ENCODE measurements at places on chromosomes 1 and 21.
A peak's percentile ranks its signal among the peaks of the same experiment; 100 is the strongest.

DNA sequence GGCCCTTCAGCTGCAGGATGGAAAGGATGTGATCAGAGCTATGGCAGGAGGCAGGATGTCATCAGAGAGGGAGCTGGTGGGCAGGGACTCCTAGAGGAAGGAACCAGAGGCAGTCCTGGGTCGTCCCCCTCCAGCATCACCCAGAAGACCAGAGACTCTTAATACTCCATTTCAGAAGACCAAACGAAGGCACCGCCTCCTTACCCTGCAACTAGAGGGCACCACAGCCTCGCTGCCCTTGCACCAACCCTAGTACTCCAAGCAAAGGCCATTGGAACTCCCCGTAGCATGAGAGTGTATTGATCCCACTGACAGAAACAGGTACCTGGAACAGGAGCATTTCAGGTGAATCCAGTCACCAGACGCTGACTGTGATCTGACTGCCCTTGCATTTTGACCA, 598.1 kb downstream of the NPHP4 start:
- ATAC-seq = no peak

DNA sequence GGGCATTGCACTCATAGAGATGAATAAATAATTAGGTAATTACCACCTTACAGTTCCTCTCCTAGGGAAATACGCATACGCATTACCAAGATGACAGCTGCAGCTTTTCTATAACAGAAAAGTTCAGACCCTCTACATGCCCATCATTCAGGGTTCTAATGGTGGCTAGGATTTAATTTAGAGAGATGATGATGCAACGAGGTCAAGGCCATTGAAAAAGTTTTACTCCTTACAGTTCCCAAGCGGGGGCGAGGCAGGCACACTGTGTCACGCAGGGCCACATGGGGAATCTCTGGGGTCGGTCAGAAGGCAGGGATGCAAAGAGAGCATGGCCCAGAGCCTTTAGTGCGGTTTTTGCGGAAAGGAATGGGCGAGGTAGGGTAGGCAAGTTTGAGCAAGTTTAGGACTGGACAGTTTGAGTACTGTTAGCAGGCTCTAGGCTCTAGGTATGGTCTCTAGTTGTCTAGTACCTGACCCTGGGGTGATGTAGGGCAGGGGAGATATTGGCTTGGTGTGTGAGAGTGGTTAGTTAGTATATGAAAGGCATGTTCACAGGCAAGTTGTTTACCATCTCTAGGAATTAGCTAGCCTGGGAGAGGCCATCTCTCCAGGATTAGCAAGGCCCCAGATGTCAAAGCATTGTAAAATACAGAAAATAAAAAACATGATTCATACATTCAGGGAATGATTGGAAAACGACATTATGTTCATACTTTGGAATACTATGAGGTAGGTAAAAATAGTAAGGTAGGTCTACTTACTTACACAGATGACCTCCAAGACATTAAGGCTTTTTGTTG, 29.6 kb upstream of the ID3 start:
- no peak for ATAC-seq

GRCh38 chr1:245310571-245311531, 156.1 kb downstream of the KIF26B start:
- ATAC-seq = no peak

DNA sequence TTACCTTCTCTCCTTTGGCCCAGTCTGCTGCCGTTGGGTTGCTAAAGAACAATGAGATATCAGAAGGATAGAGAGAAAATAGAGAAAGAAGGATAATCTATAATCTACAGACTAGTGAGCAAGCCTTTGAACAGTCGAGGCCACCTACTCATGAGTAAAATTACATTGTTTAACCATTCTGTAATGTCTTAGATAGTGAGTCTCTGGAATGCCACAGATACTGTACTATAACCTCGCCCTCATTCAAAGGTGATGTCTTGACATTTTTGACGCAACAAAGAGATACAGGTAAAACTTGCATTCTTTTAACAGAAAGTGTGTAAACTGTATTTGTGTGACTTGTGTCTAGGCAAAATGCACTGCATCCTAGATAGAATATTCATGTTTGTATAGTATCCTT, 77.9 kb downstream of the LAMC1 start:
- no peak for ATAC-seq

DNA sequence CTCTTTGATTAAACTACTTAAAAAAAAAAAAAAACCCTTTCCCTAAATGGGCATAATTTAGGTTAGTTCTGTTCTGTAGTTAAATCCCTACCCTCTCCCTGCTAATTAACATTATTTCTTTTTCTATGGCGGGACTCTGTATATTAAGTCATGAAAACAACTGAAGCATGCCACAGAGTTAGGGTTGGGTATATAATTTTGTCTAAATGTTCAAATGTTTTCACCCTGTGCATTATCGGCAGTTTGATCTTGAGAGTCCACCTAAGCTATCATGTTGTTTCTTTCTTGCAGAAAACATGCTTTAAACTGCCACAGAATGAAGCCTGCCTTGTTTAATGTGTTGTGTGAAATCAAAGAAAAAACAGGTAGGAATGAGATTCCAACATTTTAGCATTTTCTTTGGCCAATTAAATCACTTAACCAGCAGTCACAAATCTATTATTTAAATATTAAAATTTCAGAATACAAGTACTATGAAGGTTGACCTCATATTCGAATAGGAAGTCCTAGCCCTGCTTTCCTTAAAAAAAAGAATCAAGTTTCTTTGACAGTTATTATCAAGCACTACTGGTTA, 4.0 kb downstream of the PBX1 start:
- ATAC-seq = no peak

- ATAC-seq = no peak
These were observed 30.0 kb downstream of the TMCC2 start for GRCh38 chr1:205257735-205258134.

DNA sequence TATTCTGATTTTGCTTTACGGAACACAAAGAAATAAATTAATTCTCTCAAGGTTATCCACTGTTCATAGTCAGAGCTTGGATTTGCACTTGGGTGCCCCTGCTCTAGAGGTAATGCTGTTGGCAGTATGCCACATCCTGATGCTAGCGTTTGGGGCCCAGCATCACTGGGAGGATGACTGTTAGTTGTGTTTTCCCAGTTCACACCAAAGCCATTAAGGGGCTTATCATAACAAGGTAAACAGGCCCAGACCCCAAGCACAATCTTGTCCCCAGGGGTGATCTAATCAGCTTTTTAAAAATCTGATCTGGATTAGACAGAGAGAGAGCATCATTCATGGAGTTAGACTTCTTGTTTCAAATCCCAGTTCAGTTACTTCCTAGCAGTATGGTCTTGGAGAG, 60.2 kb upstream of the PBX1 start:
- ATAC-seq = no peak

DNA sequence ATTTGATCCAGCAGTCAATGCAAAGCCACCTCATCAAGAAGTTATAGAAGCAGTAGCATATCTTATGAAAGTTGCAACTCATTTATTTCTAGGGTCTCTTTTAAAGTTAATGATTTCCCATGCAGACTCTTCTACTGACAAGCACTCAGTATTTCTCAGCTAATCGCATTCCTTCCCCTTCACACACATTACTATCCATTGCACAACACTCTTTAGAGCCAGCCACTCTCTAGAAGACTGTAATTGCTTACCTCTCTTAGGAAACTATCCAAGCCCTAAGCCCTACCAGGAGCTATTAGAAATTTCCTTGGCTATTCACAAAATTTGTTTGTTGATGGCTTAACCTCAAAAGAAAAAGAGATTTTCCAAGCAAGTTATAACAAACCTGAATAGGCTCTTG, 106.0 kb downstream of the ADAMTS1 start:
- ATAC-seq = peak; percentile 73

DNA sequence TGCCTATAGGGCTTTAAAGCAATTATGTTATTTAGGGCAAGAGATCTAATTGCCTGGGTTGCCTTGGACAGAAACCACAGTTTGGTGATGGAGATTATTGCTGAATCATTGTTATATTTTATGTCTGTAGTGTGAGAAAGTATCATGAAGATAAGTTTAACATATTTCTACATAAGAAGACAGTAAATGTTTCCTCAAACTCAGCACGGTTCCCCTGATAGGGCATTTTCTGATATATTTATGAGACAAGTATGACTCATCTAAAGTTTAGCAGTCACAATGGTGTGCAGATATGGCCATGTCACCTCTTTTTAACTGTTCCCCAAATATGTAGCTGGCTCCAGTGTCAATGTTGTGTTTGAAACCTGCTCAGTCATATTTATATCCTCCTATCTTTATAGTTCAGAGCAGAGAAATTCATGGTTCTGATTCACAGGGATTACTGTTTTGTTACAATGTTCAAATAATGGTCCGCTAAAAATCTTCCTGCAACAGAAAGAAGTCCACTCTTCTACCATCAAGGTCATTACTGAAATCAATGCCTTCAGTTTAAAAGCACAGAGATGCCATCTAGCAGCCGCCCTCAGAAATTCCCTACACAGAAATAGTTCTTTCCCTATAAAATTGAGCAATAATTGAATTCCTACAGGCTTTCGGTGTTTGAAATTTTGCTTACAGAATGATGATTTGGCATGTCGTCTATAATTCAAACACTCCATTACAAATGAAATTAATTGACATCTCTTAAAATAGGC, 3.7 kb downstream of the OLFM3 start:
- no peak for ATAC-seq

- ATAC-seq = no peak
These were observed 4.1 kb upstream of the ITGB2 start for GRCh38 chr21:44924606-44925377.

GRCh38 chr1:33560680-33561079, 88.2 kb downstream of the ZSCAN20 start:
- no peak for ATAC-seq

DNA sequence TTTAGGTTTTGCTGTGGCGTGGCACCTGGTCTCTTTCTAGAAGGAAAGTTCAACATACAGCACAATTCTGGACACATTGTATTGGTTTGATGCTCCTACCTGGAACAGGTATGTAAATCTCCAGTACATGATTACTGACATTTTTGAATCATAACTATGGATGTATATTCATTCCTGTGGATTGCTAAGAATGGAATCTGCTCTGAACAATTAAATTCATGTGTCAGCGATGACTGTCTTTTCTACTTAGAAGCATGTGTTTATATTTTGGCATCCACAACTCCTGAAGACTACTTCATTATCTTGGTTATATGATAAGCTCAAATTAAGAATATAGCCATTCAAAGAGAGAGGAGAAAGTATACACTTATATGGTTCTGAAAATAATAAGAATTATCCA, 291.8 kb downstream of the CHRM3 start:
- no peak for ATAC-seq

DNA sequence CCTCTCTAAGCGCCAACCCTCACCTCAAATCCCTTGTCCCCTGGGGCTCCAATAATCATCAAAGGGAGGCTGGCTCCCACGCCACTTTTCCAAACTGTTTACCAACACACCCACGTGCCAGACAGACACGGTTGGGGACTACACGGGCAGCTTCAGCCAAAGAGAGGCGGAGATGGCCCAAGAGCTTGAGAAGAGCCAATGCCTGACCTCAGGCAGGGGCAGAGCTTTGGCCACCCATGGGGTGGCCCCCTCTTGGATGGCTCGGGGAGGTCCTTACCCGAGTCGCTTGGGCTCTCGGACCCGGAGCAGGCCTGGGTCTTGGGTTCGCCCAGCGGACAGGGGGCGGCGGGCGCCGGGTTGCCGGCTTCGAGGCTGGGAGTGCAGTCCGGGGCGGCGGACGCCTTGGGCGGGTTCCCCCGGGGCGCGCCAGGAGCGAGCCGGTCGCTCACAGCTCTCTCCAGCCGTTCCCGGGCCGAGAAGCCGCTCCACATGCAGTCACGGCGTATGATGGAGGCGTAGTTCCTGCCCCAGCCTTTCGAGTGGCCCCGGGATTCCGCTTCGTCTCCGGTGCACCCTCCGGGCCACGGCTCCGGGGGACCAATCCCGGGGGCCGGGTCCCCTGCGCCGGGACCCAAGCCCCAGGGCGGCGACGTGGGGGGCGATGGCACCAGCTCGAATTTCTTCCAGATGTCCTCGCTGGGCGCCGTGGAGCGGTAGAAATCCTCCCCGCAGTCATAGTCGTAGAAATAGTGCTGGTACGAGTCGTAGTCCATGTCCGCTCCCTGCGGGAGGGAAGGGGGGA, 854 bp downstream of the MYCL start:
- peak; percentile 13 for ATAC-seq

GRCh38 chr21:27206368-27206982, 239.6 kb upstream of the ADAMTS5 start:
- no peak for ATAC-seq

GRCh38 chr1:214393086-214393485, 112.1 kb downstream of the SMYD2 start:
- no peak for ATAC-seq

GRCh38 chr1:176754676-176755075, 291.7 kb downstream of the PAPPA2 start:
- ATAC-seq = no peak

DNA sequence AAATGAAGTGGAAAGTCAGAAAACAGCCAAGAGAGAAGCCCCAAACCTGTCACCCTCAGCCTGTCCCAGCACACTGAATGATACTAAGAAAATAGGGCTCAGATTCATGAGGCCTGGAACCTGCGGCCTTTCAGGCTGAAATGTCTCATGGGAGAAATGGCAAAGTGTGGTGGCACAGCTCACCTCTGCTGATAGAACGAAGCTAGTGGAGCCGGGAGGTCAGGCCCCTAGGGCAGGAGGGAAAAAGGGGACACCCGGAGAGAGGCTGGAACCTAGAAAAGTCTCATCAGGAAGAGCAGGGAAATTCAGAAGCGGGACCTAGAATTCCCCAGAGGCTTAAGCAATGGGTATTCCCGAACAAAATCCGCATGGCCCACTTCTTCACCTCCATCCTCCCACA, 107.1 kb downstream of the BCAR3 start:
- ATAC-seq = no peak

DNA sequence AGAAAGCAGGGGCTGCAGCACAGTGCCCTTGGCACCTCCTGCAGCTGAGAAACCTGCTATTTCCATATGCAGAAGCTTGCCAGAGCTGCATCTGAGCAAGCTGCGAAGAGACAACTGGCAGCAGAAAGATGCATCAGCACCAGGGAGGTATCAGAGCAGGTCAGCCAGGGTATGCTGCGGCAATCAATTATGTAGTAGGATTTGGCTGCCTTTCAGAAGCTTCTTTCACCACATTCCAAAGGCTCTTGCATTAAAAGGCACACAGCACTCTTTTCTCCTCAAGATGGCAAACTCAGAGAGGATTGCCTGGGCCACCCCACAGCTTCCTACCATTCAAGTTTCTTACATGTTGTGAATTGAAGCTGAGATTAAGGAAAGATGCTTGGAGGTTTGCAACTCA, 47.6 kb upstream of the RAP1A start:
- no peak for ATAC-seq

DNA sequence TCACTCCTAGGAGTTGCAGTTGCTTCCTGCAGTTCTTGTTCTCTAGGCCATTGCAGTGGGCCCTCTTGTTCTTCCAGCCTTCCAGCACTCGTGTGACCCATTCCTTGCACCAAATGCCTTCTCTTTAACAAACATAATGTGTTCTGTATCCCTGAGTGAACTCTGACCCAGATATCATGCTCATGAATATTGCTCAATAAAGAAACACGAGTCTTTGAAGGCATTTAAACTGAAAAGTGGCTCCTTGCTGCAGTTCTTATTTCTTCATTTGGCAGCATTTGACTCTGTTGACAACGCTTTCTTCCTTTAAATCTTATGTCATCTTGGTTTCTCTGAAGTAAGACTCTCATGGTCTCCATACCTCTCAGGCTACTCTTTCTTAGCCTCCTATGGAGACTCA, 100.7 kb upstream of the PDE4B start:
- ATAC-seq = no peak

- ATAC-seq = no peak
These were observed 28.9 kb upstream of the RGS1 start for GRCh38 chr1:192546596-192547190.

- ATAC-seq = no peak
These were observed 13.6 kb downstream of the ATP1B1 start for GRCh38 chr1:169120066-169120465.
